ENCODE measurements at places on chromosomes 2 and 18.

GRCh38 chr2:155841442-155841841 lies 491.1 kb downstream of the NR4A2 start:
- no peak for DNase-seq

GRCh38 chr2:237972211-237972610 lies 5.4 kb downstream of the UBE2F start:
- DNase-seq: no peak

DNA sequence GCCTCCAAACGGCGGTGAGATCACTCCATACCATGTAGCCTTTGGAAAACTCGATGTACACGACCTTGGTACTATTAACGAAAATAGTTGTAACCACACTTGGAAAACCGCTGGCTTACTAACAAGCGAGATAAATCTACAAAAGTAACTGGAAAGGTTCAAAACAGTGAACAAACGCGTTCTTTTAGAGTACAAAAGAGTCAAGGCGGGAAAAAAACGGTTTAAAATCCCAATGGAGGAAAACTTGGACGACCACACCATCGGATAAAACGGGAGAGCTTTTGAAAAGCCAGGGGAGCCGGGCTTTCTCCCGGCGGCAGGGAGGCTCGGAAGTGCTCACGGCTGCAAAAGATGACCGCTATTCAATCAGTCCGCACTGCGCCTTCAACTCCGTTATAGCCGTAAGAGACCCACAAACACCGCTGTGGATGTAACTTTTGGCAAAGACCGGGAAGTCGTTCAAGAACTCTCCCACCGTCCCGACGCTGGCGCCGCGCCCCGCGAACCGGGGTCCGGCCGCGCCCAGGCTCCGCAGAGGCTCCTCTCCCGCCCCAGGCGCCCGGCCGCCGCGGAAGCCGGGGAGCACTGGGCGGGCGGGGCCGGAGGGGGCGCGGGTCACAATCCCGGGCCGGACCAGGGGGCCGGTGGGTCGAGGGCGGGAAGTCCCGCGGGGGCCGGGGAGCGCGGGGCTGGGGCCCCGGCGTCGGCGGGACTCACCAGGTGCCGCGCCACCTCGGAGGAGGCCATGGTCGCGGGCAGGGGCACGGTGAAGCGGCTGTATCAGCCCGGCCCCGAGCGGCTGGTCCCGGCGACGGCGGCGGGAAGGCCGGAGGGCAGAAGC lies 465 bp downstream of the SEPTIN10 start:
- no peak for DNase-seq

GRCh38 chr2:233068762-233069418 lies 8.7 kb downstream of the INPP5D start:
- DNase-seq: no peak

GRCh38 chr2:99876956-99877355 lies 265.4 kb downstream of the AFF3 start:
- no peak for DNase-seq

DNA sequence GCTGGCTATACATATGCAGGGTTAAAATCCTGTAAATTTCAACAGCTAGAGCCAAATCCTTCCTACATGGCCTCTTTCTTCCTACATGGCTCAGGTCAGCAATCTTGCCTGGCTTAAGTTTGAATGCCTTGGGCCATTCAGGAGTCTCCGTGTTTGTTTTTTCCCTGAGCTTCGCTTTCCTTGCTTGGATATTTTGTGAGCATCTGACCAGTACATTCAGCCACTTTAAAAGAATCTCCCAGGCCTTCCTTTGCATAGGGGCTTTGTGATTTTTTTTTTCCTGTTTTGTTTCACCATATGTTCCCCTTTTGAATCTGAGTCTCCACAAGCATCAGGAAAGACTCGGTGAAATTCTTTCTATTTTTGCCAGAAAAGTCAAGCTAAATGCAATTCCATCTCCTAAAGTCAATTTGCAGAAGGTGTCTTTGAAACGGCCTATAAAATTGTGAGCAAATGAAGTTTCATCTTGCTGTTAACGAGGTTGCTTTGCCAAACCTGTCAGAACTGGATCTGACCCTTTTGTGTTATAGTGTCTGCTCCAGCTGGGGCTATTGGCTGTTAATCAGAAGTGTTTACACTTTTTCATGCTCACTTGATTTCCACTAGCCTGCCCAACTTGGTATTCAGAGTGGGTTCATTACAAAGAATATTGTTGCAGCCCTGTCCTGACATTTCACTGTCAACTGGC lies 256.9 kb downstream of the DCC start:
- DNase-seq: no peak

DNA sequence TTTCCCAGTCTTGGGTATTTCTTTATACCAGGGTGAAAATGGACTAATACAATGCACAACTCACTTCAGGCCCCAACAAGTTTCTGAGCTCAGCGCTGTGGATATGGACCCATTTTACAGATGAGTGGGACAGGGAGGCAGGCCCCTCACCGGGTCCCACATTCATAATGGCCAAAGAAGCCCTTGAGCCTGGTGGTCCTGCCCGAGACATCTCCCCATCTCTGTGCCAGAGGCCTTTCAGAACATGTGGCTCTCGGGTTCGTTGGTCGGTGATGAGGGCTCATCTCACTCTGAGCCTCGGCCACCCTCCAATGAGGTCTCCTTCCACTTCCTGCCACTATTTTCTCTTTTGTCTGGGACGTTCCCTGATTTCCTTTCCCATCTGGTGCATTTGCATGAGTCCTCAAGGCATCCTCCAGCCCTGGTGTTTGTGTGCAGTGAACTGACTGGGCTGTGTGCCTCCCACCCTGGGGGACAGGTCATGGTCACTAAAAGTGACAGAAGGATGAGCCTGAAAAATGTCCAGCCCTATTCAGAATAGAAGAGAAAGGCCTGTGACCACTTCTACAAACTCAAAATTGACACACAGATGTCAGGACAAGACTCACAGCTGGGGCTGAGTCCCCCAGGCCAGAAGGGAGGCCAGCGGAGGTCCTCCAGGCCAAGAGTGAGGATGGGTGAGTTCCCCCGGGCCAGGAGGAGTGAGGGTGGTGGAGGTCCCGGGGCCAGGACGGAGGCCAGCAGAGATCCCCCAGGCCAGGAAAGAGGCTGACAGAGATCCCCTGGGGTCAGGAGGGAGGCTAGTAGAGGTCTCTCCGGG lies 134.5 kb downstream of the PTGR3 start:
- no peak for DNase-seq

Data from memory B cell (primary cell).